NCI-H1694 treated with DMSO at 0.1 percent for 48 hours (cell line): ENCODE measurements at places on chromosomes 7 and 10.
A peak's percentile ranks its signal among the peaks of the same experiment; 100 is the strongest.

DNA sequence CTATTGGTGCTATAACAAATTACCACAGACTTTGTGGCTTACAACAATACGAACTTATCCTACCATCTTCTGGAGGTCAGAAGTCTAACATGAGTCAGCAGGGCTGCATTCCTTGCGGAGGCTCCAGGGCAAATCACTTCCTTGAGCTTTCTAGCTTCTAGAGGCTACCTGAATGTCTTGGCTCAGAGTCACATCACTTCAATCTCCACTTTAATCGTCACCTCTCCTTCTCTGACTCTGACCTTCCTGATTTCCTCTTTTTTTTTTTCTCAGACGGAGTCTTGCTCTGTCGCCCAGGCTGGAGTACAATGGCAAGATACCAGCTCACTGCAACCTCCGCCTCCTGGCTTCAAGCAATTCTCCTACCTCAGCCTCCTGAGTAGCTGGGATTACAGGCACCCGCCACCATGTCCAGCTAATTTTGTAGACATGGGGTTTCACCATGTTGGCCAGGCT lies 44.6 kb upstream of the ANAPC16 start:
- no peak for DNase-seq

GRCh38 chr7:130489140-130489983 lies 2.5 kb upstream of the MEST start:
- no peak for DNase-seq

DNA sequence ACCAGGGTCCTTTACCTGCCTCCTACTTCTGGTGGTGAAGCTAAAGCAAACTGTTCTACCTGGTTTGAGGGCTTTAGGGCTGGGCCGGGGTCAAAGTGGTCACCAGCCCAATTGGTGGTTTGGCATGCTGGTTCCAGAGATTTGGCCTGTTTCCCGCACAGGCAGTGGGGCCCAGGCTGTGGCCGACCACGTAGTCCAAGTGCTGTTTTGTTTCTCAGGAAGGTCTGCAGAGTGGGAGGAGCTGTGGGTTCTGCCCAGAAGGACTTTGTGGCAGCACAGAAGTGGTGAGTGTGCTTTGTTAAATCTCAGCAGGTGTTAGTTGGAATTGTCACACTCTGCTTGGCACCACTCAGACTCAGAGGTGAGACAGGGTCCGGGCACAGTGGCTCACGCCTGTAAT lies 85.8 kb downstream of the MKX start:
- no peak for DNase-seq

- DNase-seq: peak; percentile 57
These were observed 21.0 kb downstream of the ZCWPW1 start for GRCh38 chr7:100407285-100408180.

DNA sequence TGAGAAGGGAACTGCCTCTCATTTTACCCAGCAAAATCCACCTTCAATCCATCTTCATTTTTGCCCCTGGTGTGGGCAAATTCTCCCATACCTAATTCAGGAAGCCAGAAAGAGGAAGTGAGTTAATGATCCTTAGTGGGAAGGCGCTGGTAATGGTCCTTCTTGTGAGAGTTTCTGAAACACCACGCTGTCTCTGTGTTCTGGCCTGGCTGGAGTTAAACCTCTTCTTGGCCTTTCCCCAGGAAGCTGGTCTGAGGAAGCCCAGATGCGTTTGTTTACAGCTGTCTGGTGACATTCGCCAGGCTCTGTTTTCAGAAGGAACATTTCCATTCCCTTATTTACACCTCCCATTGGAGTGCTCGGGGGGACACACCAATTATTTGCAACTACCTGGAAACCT lies 24.3 kb downstream of the HTRA1 start:
- DNase-seq: no peak

- no peak for DNase-seq
These were observed 90.1 kb downstream of the PRLHR start for GRCh38 chr10:118505363-118505762.

- no peak for DNase-seq
These were observed 73.3 kb downstream of the ARID5B start for GRCh38 chr10:61974601-61975390.

DNA sequence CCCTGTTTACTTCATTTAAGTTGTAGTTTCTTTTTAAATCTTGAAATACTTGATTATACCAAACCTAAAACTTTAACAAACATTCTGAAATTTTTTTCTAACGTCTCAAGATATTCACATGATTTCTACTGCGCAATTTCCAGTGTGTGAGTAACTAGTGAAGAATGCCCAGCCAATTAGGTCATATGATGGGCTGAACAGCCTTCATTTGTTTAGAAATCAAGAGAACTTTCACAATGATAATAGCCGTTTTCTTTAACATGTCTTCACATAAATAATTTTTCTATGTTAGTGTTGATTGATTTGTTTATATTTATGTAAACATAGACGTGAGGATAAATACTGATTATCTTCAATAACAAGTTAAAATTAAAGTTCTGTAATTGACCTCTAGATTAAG lies 21.8 kb downstream of the STAM start:
- DNase-seq: no peak

DNA sequence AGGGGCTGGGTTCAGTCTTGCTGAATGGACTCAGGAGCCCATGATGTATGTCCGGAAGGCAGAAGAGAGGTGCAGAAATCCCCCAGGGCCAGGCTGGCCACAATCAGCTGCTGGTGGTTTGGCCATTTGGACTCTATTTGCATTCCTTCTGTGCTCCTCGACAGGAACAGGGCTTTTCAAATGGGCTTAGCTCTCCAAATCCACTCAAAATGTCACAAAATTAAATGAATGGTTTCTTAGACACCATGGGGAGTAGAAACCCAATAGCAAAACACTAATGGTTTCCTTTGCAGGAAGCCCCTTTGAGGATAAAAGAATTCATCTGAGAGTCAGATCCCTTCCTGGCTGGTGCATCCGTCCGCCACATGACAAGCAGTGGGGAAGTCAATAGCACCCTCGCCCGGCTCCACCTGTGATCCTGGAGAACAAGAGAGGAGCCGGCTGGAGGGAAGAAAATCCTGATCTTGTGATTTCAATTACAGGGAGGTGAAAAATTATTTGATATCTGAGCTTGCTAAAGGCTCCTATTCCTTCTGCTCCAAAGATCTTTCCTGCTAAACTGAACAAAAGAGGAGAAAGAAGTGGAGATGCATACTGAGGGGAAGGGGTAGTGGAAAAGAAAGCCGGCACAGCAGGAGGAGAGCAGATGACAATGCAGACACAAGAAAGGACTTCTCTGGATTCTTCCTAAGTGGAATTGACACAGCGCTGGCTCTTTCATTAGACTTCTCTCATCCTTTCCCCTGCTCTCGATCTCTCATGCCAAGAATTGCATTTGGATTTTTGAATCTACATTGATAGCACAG lies 190.7 kb downstream of the C7orf25 start:
- no peak for DNase-seq

DNA sequence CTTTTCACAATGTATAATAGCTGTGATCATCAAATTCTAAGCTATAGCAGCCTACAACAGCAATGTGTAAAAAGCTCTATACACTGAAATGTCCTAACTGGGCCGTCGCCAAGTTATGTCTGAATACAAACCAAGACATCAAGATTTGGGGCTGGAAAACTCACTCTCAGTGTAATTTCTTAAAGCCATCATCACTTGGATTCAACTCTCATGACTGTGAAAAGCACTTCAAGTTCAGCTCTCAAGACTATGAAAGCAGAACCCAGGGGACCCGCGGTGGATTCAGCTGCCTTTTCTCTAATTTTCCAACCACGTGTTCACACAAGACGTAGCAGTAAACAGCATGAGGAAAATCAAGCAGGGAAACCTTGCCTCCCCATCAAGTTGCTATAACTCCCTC lies 15.8 kb upstream of the ZNRF2 start:
- DNase-seq: no peak

DNA sequence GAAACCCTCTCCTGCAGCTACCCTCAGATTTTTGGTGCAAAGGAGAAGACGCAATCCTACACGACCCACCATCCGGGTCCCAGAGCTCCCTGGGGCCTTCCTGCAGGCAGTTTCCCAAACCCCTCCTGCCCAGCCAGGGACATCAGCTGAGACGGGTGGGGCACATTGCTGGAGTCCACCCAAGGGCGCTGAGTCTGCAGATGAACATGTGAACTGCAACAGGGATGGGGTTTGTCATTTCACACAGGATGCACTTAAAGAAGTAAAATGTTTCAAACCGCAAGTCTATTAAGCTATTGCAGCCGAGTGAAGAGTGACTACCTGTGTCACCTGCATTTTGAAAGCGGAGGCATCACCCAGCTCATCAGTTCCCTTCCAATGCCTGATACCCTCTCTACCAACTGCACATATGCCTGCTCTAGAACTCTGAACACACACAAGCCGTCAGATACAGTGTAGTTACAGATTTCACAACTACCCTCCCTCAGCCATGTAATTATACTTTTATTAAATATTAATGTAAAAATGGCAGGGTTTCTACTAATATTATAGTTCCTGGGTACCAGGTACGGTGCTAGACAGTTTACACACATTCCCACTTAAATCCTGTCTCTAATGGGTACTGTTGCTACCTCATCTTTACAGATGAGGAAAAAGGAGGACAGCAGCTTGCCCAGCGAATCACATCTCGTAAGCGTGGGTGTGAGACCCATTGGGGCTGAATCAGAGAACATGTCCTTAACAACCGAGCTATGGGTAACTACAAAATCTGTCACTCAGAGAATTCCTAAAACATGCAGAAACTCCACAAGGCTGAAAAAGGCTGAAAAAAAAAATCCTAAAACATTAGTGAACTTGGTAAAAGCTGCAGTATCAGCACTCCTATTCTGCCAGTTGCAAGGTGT lies 71.2 kb downstream of the GRB10 start:
- no peak for DNase-seq

DNA sequence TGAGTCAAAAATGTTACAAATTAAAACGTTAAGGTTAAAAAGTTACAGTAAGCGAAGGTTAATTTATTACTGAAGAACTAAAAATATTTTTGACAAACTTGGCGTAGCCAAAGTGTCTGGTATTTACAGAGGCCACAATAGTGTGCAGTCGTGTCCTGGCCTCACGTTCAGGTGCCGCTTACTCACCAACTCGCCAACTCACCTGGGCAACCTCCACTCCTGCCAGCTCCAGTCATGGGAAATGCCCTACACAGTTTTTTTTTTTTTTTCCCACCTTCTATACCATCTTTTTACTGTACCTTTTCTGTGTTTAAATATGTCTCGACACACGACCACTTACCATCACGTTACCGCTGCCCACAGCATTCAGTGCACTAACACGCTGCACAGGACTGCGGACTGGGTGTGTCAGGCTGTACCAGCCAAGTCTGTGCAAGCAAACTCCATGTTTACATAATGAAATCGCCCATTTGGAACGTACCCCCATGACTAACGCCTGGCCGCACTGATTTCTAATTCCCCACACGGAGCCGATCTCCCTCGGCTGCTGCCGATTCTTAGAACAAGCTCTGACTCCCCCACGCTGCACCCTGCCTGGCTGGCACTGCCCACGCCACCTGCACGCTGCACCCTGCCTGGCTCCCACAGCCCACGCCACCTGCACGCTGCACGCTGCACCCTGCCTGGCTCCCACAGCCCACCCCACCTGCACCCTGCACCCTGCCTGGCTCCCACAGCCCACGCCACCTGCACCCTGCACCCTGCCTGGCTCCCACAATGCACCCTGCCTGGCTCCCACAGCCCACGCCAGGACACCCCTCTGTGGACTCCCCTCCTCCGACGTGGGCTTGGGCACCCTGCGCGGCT lies 203.1 kb downstream of the ZMYND11 start:
- peak; percentile 10 for DNase-seq

GRCh38 chr10:130941886-130942285 lies 369.6 kb downstream of the TCERG1L start:
- DNase-seq: no peak

DNA sequence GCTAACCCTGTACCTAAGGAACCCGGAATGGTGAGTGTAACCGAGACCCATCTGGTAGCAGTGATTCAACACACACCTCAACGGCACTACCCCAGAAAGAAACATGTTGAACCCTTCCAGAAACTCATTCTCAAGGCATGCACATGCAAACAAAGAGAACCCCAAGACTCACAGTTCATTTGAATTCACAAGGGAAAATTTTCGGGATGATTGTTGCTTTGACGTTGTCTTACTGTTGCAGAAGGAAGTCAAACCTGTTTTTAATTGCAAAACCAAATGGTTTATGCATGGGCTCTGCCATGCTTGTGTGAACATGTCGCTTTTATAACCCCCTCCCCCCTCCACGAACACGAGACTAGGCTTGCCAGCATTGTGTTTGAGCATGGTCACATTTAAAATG lies 539.7 kb downstream of the GATA3 start:
- no peak for DNase-seq

DNA sequence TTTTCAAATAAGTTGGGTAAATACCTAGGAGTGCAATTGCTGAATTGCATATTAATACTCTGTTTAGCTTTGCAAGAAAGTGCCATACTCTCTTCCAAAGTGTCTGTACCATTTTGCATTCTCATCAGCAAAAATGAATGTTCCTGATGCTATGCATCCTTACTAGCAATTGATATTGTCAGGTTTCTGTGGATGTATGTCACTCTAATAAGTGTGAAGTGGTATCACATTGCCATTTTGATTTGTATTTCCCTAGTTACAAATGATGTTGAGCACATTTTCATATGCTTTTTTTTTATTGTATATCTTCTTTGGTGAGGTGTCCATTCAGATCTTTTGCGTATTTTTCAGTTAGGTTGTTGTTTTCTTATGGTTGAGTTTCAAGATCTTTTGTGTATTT lies 230.4 kb upstream of the MAGI2 start:
- no peak for DNase-seq
